SW 1271 (cell line): ENCODE measurements at places on chromosomes 6 and 20.

DNA sequence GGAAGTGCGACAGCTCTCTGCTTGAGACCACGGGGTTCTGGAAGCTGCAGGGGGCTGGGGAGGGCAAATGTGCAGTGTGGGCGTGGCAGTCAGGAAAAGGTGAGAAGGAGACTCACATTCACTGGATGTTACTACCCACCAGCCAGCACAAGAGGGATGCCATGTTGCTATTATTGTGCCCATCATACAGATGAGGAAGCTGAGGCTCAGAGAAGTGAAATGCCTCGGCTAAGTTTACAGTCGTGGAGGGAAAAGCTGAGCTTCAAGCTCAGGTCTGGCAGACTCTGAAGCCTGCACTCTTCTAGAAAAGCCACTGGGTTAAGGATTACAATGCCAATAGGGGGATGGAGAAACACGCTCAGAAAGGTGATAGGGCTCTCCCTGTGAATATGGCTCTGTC, 34.4 kb downstream of the HNF4A start:
- DNase-seq: no peak

GRCh38 chr6:24099181-24099580, 26.8 kb upstream of the NRSN1 start:
- DNase-seq: no peak

DNA sequence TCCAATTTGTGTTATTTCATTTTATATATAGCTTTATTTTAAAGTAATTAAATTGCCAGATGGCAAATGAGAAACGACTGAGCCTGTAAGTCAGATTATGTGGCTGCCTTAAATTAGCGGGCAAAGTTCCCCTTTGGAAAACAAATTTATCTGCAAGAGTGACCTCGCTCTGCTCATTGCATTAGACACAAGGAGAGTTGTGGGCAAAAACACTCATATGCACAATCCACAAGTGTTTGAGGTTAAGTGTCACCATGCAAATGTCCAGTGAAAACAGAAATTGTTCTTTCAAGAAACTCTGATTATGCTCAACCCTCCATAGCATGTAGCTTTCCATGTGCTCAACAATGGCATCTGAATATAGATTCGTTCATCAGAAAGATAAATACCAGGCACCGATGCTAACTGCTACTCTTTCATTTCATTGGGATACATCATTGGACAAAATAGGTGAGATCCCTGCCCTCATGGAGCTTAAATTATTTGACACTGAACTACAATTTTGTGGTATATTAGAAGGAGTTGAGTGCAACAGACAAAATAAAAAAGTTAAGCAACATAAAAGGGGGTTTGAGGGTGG, 1.7 kb upstream of the NHSL1 start:
- no peak for DNase-seq

DNA sequence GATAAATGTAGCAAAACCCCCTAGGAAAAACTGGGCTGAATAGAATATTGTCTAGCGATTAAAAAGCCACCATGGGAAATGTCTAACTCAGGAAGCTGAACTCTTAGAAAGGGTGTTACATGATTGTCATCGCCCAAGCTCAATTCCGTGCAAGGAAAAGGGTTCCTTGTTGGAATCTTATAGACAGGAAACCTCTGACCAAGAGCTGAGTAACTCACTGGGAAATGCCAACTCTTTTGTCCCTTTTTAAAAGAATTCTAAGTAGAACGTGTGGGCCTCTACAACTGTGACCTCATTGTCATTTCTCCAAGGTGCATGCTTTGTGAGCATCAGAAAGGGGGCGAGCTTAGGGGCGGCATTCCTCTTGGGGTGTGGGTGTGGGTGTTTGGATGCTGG, 88.1 kb downstream of the SYNJ2 start:
- no peak for DNase-seq

DNA sequence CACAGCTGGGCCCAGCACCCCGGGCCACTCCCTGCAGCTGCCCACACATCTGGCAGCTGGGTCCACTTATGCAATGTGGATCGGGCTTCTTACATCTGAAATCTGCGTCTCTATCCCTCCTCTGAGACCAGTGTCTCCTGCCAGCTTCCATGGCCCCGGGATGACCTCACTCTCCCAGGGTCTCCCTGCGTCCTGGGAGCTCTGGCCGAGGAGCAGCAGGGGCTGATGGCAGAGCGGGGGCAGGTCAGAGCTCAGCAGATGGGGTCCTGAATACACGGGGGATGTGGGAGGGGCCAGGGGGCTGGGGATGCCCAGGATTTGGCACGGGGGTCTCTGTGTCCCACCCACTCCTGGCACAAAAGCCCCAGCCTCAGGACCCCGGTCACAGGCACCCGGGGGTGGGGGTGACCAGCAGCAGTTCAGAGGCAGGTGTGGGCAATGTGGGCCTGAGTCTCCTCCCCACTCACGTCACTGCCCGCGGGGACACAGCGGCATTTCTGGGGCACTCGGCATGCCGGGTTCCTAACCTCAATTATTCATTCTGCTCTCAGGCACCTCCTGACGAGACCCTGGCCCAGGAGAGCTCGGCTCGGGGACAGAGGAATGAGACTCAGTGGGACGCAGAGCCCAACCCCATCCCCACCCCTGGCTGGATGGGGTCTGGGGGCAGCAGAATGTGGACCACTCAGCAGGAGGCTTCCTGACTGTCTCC, 16.4 kb downstream of the CHRNA4 start:
- DNase-seq: no peak

DNA sequence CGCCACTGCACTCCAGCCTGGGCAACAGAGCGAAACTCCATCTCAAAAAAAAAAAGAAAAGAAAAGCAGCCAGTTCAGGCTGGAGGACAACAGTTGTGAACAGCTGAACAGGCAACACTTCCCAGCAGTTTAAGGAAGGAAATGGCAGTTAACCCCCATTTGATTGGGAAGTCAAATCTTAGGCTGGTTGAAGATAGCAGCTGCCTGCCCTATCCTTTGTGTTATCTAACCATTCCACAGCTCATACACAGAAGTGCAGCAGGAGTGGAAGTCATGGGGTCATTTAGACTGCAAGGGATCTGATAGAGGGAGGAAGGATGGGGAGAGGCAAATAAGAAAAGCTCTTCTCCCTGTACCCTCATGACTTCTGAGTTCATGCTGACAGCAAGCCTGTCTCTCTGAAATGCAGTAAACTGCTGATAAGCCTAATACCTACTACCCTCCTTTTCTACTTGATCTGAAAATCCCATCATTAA, 35.3 kb downstream of the KCTD20 start:
- DNase-seq: no peak

DNA sequence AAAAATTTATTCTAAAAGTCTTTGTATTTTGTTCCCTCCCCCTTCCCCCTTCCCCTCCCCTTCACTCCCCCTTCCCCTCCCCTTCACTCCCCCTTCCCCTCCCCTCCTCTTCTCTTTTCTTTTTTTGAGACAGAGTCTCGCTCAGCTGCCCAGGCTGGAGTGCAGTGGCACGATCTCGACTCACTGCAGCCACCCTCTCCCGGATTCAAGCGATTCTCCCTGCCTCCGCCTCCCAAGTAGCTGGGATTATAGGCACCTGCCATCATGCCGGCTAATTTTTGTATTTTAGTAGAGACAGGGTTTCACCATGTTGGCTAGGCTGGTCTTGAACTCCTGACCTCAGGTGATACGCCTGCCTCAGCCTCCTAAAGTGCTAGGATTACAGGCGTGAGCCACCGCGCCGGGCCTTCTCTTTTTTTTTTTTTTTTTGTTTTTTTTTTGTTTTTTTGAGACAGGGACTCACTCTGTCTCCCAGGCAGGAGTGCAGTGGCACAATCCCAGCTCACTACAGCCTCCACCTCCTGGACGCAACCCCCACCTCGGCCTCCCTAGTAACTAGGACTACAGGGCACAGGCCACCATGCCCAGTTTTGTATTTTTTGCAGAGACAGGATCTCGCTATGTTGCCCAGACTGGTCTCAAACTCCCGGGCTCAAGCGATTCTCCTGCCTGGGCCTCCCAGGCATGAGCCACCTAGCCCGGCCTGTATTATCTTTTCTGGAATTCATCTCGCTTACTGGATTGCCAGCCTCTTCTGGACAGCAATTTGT, 1.1 kb upstream of the AFG1L start:
- no peak for DNase-seq

GRCh38 chr20:33169176-33169794, 1.3 kb downstream of the BPIFA2 start:
- DNase-seq: no peak

DNA sequence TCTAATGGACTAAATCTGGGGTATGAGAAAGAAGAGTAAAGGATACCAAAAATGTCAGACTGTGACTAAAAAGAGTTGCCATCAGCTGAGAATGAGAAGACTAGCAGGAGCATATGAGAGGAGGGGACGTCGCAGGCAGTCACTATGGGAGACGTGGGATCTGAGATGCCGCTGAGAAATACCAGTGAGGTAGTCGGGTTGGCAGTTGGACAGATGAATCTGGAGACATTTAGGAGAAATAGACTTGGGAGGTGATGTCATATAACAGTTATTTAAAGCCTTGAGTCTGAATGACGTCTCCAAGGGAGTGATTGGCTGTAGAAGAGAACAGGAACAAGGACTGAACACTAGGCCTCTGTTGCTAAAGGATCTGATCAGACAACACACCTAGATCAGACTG, 51.5 kb upstream of the TRIM26 start:
- no peak for DNase-seq

- DNase-seq: no peak
Measured at GRCh38 chr6:162798546-162799266, 70.9 kb downstream of the PACRG start.

DNA sequence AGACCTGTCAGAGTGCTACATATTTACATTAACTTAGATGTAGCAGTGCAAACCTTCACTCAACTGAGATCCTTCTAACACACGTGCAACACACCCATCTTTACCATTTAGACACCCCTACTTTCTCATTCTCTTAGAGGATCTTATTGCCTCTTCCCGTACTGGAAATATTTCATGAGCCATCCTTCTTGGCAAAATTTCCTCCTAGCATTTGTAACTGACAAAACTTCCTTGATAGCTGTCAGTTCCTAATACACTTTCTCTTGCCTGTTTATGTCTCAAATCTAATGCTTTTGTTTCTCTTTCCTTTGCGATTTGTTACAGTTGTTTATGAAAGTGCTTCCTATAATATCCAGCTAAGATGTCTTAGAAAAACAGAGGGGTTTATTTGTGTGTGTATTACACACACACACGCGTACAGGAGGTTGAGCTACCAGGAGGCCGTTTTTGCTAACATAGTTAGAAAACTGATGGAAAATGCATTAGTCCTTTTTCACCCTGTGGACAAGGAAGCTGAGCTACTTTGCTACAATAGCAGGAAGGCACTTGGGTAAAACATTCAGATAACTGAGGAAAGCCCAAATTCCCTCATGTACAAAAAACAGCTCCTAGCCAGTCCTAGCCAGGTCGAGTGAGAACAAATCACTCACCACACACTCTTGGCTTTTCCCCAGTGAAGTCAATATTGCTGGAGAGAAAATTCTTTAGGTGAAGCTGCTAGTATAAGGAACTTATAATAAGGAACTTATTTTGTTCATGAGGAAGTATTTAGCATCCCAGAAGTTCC, 153.6 kb downstream of the NFATC2 start:
- no peak for DNase-seq
